ENCODE measurements at places on chromosomes 16 and 17.
A peak's percentile ranks its signal among the peaks of the same experiment; 100 is the strongest.

GRCh38 chr17:157901-158300 is 20.5 kb downstream of the SCGB1C2 start:
- no peak for DNase-seq

GRCh38 chr16:85395207-85395912 is 217.8 kb upstream of the GSE1 start:
- no peak for DNase-seq

DNA sequence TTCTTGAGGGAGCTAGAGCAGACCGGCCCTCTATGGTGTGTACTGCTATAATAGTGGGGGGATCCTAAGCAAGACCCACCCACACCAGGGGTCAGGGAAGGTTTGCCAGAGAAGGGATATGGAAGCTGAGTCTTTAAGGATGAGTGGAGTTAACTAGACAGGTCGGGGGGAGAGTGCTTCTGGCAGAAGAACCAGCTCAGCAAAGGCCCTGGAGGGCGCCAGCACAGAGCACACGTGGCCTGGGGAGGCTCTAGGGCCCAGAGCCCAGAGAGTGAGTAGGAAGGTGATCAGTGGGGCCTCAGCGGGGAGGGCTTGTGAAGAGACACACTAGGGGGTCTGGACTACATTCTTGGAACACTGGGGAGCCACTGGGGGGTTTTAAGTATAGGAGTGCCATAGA is 21.1 kb downstream of the NGFR start:
- no peak for DNase-seq

- DNase-seq = no peak
Observed at GRCh38 chr17:76009969-76010661, 9.5 kb downstream of the CDK3 start.

GRCh38 chr16:85986931-85987749 is 88.2 kb downstream of the IRF8 start:
- DNase-seq = peak; percentile 38

GRCh38 chr16:89052890-89053724 is 40.5 kb upstream of the ACSF3 start:
- DNase-seq = no peak

DNA sequence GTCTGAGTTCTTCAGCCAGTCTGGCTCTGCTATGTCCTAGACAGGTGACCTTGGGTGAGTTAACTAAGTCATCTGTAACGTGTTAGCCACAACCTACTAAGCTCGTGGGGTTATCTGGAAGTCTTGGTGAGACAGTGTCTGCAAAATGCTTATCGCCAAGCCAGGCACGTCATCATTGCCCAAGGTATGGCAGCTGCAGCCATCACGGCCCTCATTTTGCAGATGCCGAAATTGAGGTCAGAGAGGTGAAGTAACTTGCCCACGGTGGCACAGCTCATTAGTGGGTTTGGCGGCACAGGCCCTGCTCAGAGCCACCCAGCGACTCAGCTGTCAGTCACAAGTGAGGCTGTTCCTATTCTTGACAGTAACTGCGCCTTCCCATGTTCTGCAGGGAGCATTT is 79.8 kb downstream of the CMIP start:
- DNase-seq = peak; percentile 88

GRCh38 chr17:70060415-70060814 is 14.6 kb upstream of the KCNJ16 start:
- DNase-seq = no peak

GRCh38 chr16:50722405-50722737 is 19.5 kb upstream of the CYLD start:
- no peak for DNase-seq

GRCh38 chr17:17236295-17237025 is 508 bp downstream of the FLCN start:
- DNase-seq = peak; percentile 6

DNA sequence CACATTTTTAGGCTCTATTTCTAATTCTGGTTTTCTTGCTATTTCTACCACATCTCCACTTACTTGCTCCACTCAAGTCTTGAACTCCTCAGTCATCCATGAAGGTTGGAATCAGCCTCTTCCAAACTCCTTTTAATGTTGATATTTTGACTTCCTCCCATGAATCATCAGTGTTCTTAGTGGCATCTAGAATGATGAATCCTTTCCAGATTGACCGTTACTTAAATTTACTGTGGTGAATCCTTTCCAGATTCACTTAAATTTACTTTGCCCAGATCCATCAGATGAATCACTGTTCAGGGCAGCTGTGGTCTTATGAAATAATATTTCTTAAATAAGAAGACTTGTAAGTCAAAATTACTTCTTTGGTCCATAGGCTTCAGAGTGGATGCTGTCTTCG is 32.4 kb downstream of the CLTC start:
- no peak for DNase-seq

DNA sequence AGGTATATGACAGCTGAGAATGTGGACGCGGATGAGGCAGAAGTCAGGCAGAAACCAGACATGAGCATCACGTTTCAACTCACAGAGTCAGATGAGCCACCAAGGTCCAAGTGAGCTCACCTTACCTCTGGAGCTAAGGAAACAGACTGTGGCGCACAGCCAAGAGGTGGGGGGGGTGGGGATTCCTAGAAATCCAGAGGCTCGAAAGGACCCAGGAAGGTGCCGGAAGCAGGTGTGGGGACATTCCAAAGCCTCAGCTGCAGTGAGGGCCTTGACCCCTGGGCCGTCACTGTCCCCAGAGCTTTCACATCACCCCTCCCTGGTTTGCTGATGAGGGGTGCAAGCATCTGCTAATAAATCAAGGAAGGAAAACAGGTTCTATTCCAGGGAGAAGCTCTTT is 29.3 kb upstream of the RCVRN start:
- no peak for DNase-seq

Measured in effector memory CD8-positive, alpha-beta T cell (primary cell).